Activated CD4-positive, alpha-beta T cell treated with anti-CD3 and anti-CD28 coated beads for 4 hours (primary cell): ENCODE measurements at places on chromosomes 11 and 22.

DNA sequence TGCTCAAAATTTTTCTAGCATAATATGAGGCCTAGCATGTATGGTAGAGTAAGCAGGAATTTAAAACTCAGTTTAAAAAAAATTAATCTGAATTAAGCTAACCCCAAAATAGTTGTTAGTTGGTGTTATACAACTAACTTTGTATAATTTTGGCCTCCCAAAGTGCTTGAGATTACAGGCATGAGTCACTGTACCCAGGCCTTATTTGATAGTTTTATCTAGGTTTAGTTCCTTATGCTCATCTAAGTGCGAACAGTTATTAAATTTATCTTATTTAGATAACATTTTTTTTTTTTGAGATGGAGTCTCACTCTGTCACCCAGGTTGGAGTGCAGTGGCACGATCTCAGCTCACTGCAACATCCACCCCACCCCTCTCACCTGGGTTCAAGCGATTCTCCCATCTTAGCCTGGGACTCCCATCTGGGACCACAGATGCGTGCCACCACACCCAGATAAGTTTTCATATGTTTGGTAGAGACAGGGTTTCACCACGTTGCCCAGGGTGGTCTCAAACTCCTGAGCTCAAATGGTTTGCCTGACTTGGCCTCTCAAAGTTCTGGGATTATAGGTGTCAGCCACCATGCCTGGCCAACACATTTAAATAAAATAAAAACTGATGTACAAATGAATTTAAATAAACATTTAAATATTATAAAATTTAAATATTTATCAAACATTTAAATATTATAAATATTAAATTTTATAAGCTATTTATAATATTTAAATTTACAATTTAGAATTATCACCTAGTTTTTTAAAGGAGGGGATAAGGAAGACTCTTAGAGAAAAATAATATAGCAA, 7.5 kb downstream of the IL18 start:
- DNase-seq, result no peak

- DNase-seq, result no peak
These were observed 127.9 kb upstream of the CSNK2A3 start for GRCh38 chr11:11480971-11481370.

DNA sequence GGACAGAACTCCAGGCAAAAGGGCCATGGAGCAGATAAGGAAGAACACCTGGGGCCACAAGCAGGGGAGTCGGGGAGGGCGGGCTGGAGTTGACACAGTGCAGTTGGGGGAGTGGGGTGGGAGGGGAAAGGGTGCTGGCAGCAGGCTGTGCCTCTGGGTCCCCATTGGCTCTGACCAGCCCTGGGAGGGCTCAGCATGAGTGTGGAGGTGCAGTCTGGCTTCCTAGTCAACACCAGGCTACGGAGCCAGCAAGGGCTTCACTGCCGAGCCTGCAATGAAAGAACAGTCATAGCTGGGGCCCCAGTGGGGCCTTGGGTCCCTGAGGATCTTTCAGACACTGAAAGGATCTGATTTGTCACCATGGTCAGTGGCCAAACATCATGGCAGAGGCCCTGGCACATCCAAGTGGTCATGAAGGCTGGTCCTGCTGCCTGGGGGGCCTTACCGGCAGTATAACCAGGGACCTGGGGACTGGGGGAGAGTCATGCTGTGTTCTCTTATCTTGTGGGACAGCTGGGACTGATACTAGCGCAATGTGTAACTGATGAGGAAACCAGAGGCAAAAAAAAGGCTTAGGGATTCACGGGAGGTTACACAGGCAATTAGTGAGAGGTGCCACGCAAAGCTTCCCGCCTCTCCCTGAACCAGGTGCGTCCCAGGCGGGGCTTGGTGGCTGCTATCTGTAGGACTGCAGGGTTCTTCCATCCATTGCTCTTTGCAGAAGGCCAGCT, 11.6 kb downstream of the SLC37A2 start:
- no peak for DNase-seq

- no peak for DNase-seq
These were observed 12.8 kb upstream of the CLPB start for GRCh38 chr11:72446929-72447769.

- no peak for DNase-seq
These were observed 667 bp downstream of the ACCS start for GRCh38 chr11:44066732-44067141.

DNA sequence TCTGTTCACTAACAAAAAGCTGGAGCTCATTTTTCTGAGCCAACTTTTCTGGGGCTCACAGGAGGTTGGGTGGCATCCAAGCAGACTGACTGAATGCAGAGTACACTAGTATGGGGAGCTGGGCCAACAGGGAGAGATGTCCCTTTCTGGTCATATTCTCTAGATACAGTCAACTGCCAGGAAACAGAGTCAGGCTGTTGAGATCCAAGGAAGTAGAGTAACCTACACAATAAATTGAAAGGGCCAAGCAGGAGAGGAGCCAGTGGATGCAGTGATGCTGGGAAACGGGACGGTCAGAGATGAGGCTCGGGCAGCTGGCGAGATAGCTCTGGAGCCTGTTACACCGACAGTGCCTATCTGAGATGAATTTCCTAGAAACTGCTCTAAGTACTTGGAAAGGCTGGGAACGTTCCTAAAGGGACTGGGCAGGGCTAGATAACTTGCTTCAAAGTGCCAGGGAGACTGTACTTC, 71.1 kb downstream of the LARGE2 start:
- no peak for DNase-seq

DNA sequence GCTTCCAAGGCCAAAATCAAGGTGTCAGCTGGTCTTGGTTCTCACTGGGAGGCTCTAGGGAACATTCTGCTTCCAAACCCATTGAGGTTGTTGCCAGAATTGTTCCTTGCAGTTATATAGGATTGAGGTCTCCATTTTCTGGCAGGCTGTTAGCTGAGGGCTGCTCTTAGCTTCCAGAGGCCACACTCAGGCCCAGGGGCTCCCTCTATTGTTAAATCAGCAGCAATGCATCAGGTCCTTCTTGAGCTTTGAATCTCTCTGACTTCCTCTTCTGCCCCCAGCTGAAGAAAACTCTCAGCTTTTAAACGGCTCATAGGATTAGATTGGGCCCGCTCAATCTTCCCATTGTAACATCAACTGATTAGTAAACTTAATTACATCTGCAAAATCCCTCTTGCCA, 39.3 kb upstream of the BSX start:
- DNase-seq, result peak; percentile 14

- no peak for DNase-seq
These were observed 34.4 kb downstream of the C11orf96 start for GRCh38 chr11:43976863-43977262.

DNA sequence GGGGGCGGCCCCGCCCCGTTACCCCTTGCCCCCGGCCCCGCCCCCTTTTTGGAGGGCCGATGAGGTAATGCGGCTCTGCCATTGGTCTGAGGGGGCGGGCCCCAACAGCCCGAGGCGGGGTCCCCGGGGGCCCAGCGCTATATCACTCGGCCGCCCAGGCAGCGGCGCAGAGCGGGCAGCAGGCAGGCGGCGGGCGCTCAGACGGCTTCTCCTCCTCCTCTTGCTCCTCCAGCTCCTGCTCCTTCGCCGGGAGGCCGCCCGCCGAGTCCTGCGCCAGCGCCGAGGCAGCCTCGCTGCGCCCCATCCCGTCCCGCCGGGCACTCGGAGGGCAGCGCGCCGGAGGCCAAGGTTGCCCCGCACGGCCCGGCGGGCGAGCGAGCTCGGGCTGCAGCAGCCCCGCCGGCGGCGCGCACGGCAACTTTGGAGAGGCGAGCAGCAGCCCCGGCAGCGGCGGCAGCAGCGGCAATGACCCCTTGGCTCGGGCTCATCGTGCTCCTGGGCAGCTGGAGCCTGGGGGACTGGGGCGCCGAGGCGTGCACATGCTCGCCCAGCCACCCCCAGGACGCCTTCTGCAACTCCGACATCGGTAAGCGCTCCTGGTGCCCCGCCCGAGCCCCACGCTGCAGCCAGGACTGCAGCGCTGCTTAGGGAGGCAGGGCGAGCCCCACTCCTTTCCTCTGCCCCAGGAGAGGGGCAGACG, at the start of gene TIMP3:
TSS of gene TIMP3 (plus strand) at position 169 of the 700 bp plus-strand sequence. CDS start at position 466, 297 bp downstream.
- no peak for DNase-seq

DNA sequence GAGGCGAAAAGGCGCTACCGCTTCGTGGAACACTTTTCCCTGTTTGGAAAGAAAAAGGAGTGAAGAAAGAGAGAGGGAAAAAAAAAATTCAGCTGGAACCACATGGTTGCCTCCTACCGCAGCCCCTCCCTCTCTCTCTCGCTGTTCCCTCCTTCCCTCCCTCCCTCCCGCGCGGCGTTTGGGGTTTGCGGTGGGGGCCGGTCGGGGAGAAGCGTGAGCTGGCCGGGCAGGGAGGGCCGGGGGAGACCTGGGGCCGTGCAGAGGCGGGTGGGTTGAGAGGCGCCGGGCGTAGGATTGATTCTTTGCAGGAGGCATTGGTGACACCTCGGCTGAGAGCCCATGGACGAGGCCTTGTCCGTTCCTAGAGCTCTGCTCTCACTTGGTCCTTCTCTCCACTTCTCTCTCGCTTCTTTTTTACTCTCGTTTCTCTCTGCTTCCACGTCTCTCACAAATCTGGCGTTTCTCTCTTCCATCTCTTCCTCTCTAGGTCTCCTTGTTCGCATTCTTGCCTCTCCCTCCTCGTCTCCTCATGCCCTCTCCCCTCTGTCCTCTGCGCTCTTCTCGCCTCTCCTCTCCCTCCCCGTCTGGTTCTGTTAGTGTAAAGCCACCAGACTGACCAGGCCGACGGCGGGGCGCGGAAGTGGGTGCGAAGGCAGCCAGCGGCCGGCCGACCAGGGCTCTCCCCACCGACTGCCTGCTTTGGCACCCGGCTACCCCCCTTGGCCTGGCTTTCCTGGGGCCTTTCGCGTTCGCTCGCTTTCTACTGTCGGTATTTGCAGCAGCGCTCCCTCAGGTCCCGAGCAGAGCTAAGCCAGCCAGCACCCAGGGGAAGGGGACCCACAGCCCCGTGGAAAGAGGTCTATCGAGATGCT, at the start of gene CLMP:
TSS of gene CLMP (minus strand) at position 61 of the 872 bp plus-strand sequence. CDS start 308 bp downstream, outside the sequence.
- no peak for DNase-seq

GRCh38 chr11:6377902-6378639, 12.2 kb upstream of the SMPD1 start:
- DNase-seq, result no peak

DNA sequence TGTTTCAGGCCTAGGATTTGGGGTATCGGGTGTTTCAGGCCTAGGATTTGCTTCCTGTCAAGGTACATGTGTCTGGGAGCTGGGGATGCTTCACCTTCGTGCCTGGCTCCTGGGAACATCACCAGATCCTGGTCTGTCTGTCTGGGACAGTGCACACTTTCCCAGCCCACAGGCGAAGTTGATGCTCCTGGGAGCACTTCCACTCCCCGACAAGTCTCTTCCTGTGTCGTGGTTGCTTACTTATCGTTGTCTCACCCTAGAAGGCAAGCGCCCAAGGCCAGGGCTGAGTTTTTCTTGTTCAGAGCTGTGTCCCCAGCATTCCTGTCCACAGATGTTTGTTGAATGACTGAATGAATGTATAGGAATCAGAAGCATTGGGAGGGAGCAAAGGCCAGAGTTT, 71.5 kb downstream of the LINC01488 start:
- no peak for DNase-seq

DNA sequence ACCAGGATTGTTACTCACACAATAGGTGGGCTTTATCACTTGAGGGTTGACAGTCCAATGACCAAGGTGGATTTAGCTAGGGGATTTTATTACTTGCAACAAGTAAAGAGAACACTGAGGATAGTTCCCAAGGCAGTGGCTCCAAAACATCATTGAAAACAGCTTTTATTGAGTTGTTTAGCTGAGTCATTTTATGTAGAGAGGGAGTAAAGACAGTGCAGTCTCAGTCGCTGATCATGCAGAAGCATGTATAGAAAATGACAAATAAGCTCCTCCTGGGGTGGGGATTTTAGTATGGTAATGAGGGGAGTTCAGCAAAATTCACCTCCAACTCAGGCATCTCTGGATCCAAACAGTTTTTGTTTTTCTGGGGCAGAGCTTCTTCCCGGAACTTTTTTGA, 163.0 kb upstream of the CCDC179 start:
- DNase-seq, result no peak

- DNase-seq, result no peak
These were observed 25.7 kb upstream of the KRTAP5-7 start for GRCh38 chr11:71501071-71501985.

GRCh38 chr22:24576778-24577177, 16.1 kb downstream of the LRRC75B start:
- no peak for DNase-seq

DNA sequence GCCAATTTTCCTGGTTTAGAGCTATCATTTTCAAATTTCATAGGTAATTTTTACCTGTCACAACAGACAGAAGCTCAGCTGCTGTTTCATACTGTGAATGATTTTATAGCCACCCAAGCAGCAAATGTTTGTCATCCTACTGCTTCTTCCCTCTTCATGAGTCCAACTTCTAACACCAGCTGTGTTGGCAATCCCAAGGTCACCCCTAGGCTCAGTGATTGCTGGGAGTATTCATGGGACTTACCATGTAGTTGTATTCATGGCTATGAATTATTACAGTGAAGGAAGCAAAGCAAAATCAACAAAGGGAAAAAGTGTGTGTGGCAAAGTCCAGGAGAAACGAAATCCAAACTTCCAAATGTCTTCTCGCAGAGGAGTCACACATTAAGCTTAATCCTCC, 28.5 kb downstream of the CUL5 start:
- DNase-seq, result no peak

GRCh38 chr11:7239877-7240276, 11.8 kb upstream of the SYT9 start:
- no peak for DNase-seq

DNA sequence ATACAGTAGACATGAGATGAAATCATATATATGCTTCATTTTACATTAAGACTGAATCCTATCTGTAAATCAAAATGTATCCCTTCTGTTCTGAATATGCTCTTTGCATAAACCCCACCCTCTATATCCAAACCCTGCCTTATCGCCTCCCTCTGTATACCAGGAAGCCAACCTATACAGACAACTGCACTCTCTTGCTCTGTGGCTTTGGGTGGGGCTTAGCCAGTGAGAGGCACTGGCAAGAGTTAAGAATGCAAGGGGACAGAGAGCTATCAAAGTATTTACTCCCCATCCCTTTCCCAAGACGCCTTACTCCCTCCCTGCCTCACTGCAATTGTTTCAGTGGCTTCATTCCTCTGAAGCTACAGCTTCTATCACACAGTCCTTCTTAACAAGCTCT, 309.8 kb downstream of the TTC28 start:
- DNase-seq, result no peak

GRCh38 chr11:104001561-104002056, 34.8 kb upstream of the DDI1 start:
- DNase-seq, result no peak

DNA sequence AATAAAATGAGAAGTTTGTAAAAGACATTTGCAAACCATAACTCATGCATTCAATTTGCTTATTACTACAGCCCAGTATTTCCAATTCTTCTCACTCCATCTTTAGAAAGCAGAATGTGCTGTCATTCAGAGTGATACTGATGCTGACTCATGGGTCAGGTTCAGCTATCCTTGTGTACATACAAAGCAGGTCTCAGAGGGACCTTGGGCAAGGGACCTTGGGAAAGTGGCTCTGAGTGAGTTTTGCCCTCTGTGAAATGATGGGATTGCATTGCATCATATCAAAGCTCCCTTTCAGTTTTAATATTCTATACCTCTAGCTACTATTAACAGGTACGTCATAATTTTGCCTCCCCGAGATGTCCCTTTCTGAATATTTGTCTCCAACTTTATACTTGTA, 848.7 kb downstream of the OPCML start:
- DNase-seq, result no peak
